Stimulated activated memory B cell treated with anti-CD40 and anti-IgM and Interleukin-4, amounts not matched to agents 10 μg/mL and 1 μg/mL and 100 μg/mL, for 72 hours (primary cell): ENCODE measurements at places on chromosomes 4 and X.
A peak's percentile ranks its signal among the peaks of the same experiment; 100 is the strongest.

DNA sequence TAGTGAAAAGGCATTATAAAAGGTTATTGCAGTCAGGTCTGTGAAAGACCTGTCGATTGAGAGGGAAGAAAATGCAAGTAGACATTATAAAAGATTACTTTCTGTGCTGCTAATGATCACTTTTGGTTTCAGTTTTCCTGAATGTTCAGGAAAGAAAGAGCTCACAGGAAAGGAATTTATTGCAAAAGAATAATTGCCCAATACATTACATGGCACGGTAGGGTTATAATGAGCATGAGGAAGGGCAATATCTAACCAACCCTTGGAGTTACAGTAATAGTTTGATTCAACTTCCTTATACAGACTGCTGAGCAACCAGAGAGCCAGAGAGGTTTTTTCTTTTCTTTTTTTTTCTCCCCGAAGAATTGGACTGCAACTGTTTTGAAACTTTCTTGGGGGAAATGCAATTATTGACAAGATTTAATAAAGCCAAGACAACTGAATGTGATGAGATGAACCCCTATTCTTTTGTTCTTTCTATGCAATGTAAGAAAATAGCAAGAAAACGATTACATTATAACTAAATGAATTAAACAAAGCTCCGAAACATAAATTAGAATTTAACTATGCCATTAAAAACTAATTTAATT lies 247.0 kb downstream of the C4orf33 start:
- ATAC-seq = no peak

DNA sequence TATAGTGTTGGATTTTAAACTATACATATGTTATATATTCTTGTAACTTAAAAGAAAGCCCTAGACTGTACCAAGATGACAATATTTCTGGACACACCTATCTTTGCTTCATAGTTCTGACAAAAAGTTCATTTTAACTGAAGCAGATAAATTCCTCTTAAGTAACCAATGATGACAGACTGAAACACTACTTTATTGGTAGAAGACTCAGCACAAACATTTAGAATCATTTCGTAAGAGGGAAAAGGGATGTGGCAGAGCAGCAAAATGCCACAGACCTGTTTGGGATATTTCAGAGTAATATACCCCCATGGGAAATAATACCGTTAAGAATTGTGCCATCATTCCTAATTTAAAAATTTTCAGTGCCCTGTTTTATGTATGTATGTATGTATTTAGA lies 56.2 kb downstream of the APOO start:
- no peak for ATAC-seq

- ATAC-seq = peak; percentile 72
Observed at GRCh38 chr4:88858752-88859151, 161.1 kb upstream of the NAP1L5 start.

DNA sequence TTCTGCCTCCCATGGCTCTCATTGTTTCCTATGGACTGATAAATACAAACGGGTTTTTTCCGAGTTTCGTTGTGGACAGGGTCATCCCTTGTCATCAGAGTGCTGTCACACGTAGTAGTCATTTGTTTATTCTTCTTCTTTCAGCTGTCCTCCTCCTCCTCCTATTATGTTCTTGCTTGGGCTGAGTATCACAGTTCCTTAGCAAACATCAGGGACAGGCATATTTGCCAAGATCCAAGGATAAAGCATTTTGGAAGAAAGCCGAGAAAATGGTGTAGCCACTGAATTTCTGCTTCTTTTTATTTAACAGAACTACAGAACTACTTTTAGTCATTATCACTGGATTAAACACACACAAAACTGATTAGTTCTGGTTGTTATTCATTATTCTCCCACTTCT lies 167.9 kb downstream of the MAML3 start:
- no peak for ATAC-seq

DNA sequence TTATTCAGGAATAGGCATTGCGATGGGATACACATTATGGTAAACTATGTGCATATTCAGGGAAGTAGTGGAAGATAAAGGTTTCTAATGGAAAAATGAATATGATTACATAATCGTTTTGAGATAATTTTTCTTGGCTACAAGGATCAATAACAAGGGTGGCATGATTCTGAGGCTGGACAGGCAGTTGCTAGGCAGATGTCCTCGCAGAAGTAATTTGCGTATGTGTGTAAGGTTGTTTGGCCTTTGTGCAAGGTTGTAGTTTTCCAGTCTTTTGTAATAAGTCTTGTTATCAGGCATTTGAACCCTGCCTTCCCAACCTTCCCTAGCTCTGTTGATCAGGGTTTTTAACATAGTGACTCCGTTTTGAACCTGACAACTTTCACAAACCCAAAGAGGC lies 59.7 kb downstream of the RGS12 start:
- no peak for ATAC-seq

GRCh38 chr4:185019456-185020292 lies 1.4 kb downstream of the HELT start:
- no peak for ATAC-seq

DNA sequence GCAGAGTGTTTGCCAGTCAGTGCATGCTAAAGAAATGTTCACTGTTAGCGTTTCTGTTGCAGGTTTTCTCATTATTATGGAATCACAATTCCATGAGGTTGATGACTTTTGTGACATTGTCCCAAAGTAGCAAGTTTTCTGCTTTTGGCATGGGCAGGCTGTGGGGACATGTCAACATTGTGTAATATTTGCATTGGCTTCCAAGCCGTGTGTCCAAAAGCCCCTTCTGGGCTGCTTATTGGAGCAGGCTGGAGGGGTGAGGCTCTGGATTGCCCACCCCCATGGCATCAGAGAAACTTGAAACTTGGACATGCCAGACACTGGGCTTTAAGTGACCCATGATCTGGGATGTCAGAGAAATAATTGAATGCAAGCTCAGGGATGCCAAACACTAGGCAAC lies 90.7 kb downstream of the RTL9 start:
- no peak for ATAC-seq

DNA sequence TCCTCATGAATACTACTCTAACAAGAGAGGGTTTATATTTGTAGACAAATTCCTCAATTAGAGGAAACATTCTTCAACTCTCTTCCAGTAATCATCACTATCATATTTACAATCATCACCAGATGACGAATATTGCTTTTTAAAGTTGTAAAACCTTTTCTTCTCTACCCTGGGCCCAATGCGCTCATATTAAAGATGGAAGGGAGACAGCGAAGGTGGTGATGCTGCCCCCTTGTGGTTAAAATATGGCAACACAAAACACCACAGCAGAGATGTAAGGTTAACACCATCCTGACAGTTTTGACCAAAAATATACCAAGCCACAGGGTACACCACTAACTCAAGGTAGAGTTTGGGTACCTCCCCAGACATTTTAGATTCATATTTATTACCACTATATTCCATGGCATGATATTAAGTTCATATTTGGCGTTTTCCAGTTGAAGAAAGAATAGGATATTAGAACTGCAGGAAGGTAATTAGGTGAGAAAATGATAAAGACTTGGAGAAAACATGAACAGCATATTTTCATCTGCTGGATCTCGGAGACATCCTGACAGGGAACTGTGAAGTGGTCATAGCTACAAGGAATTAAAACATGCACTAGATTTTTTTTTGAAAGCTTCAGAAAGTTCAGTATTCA lies 72.8 kb downstream of the SLC9A7 start:
- no peak for ATAC-seq

DNA sequence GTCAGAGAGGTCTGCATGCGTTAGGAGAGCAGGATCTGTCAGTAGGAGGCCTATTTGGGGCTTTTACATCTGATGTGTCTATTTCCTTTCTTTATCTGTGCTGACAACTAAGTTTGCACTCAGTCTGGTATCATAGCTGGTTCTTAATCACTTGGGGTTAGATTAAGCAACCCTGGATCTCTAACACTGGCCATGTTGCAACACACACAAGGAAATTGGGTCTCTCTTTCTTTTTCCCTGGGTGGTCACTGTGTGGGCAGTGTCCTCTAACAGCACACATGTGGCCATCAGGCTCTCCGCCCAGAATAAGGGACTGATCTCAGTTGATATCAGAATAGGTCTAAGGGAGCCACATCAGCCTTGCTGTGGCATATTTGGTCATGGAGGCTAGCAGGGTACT lies 38.9 kb downstream of the IGFBP7 start:
- no peak for ATAC-seq

GRCh38 chrX:34275699-34276098 lies 143.6 kb upstream of the FAM47A start:
- no peak for ATAC-seq

DNA sequence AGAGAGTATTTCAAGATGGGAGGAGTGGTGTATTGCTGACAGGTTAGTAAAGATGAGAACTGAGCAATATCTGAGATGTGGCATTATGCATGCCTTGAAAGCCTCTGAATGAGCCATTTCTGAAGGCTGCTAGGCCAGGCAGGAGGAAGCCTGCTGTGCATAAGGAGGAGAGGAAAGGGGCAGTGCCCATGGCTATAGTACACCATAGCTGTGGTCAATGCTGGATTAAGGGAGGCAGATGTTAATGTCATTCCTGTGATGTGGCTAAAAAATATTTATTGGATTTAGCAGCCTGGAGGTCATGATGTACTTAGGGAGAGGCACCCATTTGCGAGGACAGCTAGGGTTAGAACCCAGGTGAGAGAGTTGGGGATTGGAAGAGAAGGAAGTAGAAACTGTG lies 130.0 kb upstream of the LNX1 start:
- ATAC-seq = no peak

- no peak for ATAC-seq
Observed at GRCh38 chr4:136392576-136392975, 1139.7 kb downstream of the PCDH18 start.

DNA sequence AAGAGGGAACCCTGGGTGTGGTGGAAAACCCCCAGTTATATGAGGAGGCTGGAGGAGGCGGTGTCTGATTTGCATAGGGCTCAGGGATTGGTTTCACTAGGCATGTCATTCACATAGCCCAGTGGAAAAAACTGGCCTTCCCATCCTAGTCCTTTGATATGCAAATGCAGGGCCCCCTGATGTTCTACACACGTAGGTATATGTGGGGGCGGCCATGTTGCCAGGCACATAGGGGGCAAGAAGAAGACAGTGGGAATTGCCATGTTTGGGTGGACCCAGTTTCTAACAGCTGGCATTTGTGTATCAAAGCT lies 34.0 kb upstream of the ENPP6 start:
- no peak for ATAC-seq

GRCh38 chr4:87580057-87580456 lies 28.3 kb upstream of the DSPP start:
- peak; percentile 39 for ATAC-seq

GRCh38 chr4:1726146-1726934 lies 5.0 kb downstream of the TACC3 start:
- no peak for ATAC-seq

DNA sequence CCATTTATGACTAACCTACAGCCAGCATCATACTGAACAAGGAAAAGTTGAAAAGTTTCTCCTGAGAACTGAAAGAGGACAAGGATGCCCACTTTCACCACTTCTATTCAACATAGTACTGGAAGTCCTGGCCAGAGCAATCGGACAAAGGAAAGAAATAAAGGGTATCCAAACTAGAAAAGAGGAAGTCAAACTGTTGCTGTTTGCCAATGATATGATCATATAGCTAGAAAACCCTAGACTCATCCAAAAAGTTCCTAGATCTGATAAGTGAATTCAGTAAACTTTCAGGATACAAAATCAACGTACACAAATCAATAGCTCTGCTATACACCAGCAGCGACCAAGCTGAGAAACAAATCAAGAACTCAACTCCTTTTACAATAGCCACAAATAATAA lies 64.5 kb downstream of the CENPC start:
- no peak for ATAC-seq

DNA sequence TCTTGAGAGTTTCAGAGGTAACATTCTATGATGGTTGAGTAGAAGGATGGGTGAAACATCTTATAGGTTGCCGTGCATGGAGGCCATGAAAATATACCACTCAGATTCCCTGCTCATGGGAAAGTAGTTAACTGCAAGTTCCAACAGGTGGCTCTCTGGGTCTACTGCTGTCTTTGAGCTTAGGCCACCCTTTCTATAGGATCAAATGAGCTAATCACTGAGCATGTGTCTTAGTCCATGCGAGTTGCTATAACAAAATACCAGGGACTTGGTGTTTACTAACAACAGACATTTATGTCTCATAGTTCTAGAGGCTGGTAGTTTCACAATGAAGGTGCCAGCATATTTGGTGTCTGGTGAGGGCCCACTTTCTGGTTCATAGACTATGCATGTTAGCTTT lies 144.8 kb upstream of the UNC5C start:
- ATAC-seq = no peak

DNA sequence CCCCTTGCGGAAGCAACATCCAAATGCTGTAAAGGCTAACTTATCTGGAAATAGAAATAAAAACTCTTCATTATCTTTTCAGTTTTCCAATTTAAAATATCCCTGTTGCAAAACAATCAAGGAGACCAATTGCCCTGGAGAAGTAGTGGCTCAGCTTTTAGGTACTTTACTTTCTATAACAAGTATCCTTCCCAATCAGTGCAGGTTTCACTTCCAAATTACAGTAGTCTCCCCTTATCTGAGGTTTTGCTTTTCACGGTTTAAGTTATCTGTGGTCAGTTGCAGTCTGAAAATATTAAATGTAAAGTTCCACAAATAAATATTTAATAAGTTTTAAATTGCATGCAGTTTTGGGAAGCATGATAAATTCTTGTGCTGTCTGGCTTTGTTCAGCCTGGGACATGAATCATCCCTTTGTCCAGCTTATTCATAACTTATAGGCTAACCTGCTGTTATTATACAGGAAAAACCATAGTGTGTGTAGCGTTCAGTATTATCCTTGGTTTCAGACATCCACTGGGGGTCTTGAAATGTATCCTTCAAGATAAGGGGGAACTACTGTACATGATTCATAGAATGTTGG lies 973.1 kb upstream of the GRID2 start:
- no peak for ATAC-seq

DNA sequence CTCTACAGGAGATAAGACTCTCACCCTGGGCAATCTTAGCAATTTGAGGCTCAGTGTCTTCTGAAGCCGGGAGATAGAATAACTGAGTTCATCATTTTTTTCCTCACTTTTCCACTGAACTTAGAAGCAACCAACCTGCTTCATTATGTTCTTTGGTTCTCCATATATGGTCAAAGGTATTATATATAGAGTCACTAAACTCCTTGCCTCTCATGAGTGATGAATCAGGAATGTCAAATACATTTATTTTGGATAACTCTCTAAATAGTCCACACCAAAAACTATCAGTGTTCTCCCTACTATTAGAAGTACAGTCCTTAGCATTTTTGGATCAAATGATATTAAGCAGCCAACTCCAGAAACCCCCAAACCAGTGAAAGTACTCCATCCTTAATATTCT lies 421.5 kb upstream of the EPHA5 start:
- ATAC-seq = no peak

DNA sequence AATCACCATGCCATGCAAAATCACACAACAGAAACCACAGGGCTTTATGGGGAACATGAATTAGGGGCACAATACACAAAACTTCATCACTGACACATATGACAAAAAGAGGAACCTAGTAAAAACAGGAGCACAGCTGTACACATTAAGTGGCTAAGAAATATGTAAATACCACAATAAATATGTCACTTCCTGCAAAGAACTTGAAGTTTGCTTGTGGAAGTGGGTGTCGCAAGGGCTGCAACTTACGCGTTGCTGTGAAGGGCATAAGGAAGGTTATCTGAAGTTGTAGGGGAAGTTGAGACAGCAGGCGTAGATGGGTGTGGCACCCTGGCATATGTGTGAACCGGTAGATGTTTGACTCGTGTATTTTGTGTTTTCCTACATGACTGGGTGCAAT lies 42.4 kb downstream of the CLCN4 start:
- peak; percentile 97 for ATAC-seq
